NCI-H510A treated with DMSO at 0.1 percent for 48 hours (cell line): ENCODE measurements at places on chromosomes 3 and 15.
A peak's percentile ranks its signal among the peaks of the same experiment; 100 is the strongest.

DNA sequence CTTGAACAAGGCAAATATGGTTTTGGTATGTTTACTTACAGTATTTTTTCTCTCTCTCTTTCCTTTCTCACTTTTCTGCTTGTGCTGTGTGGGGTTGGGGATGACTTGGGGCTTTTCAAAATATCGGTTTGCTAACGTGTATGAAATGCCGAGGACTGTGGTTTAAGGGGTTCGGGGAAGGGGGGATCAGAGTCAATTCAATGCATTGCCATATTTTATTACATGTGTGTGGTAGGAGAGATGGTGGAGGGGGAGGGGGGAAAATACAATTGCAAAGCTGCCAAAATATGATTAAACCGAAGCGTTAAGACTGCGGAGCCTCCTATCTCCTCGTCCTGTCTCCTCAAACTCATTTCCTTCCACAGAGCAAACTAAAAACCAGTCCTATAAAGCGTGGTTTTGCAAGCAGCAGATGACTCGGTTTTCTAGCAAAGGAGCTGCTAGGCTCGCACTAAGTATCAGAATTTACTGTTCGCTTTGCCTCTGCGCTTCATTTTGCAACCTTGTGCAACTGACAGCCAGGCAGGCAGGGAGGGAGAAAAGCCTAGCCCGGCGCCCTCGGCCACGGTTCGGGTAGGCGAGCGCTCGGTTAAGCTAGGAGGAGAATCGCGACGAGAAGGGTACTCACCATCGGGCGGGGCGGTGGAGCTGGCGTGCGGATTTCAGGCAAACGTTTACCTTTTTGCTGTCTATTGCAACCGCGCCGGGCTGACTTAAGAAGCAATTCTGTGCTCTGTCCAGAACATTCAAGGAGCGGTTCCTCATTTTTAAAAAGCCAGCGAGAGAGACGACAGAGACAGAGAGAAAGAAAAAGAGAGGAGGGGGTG, 4.0 kb upstream of the NR2F2 start:
- DNase-seq: peak; percentile 31

- DNase-seq: no peak
Observed at GRCh38 chr15:71060983-71061382, 54.3 kb upstream of the THSD4 start.

GRCh38 chr3:42991341-42992315, 12.5 kb downstream of the GASK1A start:
- no peak for DNase-seq

DNA sequence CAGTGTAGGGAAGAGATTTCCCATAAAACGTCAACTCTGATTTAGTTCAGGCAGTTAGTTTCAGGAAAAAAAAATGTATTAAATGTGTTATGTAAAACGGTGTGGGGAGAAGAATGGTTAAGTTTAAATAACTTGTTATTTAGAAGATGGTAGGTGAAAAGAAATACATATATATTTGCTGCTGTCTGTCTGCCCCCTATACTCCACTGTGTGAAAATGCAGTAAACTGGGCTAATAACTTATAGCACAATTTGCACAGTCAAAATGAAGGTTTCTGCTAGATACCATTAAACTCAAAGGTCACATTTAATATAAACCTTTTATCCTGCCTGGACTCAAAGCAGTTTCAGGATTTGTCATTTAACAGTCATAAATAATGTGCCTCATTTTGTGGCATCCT, 515.0 kb downstream of the FGF12 start:
- DNase-seq: no peak

DNA sequence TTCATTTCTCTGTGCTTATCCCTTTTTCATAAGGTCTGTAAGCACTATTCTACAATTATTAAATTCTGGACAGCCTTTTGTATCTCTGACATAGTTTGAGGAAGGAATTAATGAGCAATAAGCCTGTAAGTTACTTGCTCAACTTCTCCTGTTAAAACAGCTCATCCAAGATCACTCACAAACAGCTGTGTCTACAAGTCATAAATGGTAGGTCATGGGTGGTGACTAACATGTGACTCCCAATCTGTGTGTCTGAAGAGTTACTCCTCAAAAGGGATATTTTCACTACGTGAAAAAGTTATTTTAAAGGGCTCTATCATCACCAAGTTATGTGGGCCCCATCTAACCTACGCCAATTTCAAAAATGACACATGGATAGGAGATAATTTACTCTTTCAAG, 145.2 kb upstream of the CBLB start:
- DNase-seq: no peak

DNA sequence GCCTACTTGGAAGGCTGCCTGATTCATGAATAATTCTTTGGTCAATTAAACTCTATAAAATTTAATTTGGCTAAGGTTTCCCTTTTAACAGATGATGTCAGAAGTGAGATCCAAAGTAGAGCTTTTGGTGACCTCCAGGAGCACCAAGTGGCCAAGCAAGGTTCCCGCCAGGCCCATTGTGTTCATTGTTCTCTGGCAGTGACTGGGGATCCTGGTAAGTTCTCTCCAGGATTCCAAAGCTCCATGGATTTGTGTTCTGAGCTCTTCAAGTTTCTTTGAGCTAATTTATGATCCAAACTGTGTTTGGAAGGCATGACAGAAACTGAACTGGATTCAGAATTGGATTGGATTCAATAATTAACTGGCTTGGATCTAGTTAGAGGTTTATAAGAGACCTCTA, 72.0 kb upstream of the ALDH1L1 start:
- no peak for DNase-seq

DNA sequence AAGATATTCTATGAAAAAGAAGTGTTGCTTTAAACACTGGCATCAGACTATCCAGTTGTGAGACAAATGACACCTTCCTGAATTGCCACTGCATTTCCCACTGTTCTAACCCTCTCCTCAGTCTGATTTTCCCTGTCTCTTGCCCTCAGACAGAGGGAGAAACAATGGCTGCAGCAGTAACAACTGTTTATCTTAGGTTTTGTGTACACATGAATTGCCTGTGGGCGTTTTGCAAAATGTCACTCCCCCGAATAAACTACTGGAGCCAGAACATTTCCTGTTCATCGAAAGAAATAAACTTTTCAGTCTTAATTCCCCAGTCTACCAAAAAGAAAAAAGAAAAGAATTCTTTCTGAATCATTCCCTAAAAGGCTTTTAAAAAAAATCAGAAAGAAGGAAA, 155.1 kb downstream of the MAGI1 start:
- peak; percentile 81 for DNase-seq

DNA sequence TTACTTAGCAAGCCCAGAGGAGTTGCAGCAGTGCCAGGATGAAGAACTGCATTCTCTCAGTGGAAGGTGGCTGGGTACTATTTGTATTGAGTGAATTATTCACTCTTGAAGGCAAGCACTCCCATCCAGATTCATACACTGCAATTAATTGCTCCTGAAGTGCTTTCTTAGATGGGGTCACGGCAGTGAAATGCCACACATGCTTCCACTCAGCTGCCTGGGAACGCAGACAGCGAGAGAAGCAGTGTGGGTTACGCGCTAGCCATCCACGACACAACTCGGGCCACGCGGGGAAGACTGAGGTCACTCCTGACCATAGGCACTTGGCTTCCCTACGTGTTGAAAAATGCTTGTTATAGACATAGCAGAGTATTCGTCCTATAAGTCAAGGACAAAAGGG, 30.8 kb upstream of the LMCD1 start:
- no peak for DNase-seq

DNA sequence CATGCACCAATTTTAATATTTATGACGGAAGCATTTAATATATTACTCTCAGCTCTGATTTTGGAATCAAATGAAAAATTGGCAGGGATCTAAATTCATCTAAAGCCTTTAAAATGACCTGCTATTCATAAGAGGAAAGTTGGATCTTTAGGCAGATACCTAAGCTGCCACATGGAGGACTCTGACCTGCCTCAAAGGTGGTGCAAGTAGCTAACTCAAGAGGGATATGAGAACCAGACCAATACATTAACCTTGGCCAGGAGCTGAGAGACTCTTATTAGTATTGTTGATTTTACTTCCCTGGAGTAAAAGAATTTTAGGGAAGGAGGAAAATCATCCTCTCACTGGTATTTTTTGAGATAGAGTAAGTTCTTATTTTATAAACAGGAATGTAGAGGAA, 17.7 kb downstream of the ZNF654 start:
- DNase-seq: no peak

- DNase-seq: no peak
Observed at GRCh38 chr3:125073390-125073905, 17.7 kb upstream of the HEG1 start.

DNA sequence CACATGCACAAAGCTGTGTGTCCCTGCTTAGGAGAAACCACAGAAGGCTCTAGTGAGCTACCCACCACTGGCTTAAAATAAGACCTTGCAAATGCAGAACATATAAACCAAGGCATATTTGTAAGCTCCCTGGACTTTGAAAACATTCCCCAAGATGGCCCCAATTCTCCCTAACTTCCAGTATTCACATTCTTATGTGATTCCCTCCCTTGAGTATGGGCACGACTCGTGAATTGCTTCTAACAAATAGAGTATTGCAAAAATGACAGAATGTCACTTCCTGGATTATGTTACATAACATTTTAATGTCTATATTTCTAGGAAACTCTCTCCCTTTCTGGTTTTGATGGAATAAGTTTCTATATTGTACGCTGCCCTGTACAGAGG, 131.8 kb upstream of the MCTP2 start:
- no peak for DNase-seq

DNA sequence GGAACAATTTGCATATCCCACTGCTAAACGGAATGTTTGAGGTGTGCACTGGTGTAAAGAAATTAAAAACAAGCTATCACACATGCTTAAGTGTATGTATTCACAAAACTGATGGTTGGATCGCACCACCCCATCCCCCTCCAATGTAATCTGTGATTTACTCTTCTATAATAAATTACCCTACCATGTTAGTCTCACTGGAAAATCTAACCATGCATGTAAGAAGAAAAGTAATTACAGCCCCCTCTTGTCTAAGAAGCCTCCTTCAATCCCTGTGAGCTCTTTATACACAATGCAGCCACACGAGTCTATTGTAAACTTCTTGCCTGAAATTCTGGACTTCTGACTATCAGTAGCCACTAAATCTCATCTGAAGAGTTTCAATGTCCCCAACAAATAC, 173.6 kb downstream of the ZBTB20 start:
- no peak for DNase-seq

DNA sequence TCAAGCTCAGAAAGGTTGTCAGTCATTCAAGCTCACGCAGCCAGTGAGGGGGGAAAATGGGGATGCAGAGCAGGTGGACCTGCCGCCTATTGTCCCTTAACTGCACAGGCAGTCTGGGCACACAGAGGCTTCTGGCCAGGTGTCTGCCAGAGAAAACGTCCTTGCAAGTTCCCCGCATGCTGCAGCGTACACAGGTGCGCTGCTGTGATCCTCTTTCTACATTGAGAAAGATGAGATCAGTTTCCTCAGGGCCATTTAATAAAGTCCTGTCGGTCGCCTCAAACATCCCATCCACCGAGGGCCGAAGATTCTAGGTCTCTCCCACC, 445 bp upstream of the TSEN2 start:
- no peak for DNase-seq

GRCh38 chr3:177633671-177634207, 436.5 kb upstream of the TBL1XR1 start:
- DNase-seq: no peak

DNA sequence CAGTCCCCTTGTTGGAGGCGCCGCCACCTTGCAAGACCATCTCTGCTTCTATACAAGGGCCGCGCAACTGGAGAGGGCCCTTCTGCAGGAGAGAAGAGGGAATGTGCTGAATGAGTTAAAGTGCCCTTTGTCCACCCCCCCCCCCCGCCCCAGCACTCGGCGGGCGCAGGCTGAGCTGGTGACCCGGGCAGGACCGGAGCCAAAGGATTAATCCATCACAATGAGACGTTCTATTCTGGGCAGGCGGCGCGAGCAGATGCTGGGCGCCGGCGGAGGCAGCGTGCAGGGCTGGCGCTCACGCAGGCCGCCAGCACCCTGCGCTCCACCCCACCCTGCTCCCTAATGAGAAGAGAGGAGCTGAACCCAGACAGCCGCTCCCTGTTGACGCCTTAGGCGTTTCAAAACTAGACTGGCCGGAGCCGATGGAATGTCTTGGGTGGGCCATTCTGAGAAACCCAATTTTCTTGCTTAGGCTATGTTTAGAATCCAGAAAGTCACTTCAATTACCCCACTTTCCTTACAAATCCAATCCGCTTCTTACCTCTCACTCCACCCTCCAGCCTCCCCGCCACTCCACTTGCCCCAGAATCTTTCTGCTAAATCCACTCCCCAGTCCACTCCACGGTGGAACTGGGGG, 32.9 kb downstream of the GJD2 start:
- DNase-seq: peak; percentile 55

DNA sequence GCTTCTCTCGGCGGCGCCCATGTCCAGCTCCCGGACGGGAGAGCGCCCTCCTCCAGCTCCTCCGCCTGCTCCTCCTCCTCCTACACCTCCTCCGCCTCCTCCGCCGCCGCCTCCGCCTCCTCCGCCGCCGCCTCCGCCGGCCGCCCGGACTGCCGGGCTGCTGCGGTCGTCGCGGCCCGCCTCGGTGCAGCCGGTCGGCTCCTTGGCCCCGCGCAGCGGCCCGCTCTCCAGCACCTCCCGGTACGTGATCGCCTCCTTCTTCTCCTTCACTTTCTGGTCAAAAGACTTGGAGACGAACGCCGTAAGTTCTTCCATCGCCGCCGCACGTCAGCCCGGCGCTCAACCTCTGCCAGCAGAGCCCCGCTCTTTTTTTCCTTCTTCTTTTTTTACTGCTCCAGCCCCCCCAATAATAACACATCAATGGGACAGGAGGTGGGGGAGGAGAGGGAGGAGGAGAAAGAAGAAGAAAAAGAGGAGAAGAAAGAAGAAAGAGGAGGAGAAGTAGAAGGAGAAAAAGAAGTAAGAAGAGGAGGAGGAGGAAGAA, 438 bp downstream of the SHOX2 start:
- no peak for DNase-seq

GRCh38 chr3:102905811-102906210, 471.0 kb downstream of the ZPLD1 start:
- no peak for DNase-seq

- DNase-seq: no peak
Observed at GRCh38 chr3:67609709-67610108, 44.7 kb downstream of the SUCLG2 start.

GRCh38 chr3:150725548-150725947, 21.8 kb upstream of the ERICH6 start:
- DNase-seq: no peak

GRCh38 chr3:143145906-143146305, 26.3 kb downstream of the CHST2 start:
- DNase-seq: no peak

- peak; percentile 82 for DNase-seq
Observed at GRCh38 chr3:39189959-39190269, 2.5 kb downstream of the XIRP1 start.

- no peak for DNase-seq
Observed at GRCh38 chr3:9155028-9155427, 94.4 kb downstream of the SRGAP3 start.

DNA sequence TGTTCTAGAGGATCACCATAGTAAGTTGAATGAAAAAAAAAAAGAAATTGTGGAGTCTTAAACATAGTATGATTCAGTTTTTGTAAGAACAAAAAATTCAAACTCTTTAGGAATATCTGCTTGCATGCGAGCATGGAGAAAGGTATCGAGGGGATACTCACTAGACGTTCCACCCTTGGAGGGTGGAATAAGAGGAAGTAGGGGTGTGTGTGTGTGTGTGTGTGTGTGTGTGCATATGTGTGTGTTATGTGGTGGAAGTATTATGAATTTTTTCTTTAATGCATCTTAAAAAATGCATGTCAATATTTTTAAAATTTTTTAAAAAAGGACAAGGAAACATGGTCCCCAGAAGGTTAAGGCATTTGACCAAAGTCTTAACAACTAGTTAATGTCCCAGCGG, 26.5 kb upstream of the SIAH2 start:
- DNase-seq: no peak

GRCh38 chr15:43253431-43254403, 13.0 kb downstream of the TGM5 start:
- DNase-seq: no peak
